ENCODE measurements at places on chromosomes 1 and 21.

DNA sequence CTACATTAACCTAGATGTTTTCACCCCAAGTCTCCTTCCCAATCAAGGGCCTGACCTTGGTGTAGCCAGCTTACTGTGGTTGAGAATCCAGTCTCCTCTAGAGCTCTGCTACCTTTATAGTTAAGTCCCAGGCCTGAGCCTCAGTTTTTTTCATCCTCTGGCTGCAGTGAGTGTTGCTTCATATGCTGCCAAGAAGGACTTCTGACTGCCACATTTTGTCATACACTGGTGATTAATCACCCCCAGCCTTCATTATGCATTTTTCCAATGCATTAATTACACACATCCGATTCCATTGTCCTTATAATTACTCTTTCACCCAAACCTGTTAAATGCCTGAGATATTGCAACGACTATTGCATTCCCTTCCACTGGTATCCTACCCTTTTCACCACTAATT lies 66.3 kb upstream of the FGGY start:
- no peak for DNase-seq

DNA sequence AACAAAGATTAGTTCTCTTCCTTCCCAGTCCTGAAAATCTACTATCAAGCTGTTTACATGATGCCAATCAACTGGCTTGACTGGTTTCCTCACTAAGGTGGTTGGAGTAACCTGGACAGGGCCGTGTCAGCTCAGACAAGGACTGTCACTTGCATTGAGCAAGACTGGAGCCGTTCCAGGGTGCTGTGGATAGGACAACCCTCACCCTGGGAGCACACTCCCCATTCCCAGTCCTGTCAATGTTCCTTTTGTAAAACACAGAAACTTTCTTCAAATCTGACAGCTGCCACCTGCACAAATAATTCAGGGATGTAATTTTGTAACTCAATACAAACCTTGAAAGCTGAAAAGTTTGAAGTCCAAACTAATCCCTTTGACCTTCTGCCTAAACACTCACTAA lies 31.4 kb downstream of the PLPP3 start:
- DNase-seq = no peak

- no peak for DNase-seq
Observed at GRCh38 chr1:38578271-38578951, 281.2 kb downstream of the RRAGC start.

DNA sequence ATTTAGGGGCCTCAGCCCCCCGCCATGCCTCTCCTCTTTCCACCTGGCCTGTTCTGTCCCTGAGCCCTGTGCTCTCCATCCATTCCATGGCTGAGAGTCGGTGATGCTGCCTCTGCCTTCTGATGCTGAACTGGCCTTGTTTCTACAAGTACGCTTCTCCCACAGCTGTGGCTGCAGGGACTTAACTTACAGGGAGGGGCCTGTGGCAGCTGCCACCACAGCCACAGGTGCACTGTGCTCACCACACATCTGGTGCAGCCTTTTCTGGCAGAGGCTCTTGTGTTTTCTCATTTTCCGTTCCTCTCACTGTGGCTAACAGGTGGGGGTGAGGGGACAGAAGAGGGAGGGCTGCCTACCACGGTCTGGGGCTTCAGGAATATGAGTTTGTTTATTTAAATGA lies 4.2 kb downstream of the FMO1 start:
- DNase-seq = no peak

GRCh38 chr1:234722904-234723720 lies 113.1 kb upstream of the IRF2BP2 start:
- peak; percentile 76 for DNase-seq

GRCh38 chr1:68542586-68542985 lies 45.7 kb upstream of the DEPDC1 start:
- no peak for DNase-seq

DNA sequence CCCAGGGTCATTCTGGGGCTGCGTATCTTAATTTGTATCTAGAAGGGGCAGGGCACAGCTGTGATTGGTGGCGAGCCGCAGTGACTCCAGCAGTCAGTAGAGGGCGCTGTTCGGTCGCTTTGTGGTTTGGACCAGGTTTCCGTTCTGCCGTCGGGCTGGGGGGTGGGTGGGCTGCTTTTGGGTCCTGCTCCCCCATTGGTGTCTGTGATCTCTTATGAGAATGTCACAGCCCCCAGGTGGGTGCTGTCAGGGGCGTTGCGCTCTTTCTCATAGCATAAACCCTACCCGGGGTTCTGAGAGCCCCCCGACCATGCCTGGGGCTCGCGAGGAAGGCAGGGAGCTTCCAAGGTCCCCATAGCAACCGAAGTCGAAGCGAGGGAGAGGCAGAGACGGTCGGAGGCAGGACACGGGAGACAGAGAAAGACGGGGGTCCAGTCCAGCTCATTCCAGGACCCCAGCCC lies 5.4 kb downstream of the TFF3 start:
- DNase-seq = peak; percentile 81

All from suppressor macrophage (primary cell).